ENCODE measurements at places on chromosomes 12 and 14.

- DNase-seq: no peak
These were observed 31.4 kb upstream of the ETV6 start for GRCh38 chr12:11618046-11618445.

DNA sequence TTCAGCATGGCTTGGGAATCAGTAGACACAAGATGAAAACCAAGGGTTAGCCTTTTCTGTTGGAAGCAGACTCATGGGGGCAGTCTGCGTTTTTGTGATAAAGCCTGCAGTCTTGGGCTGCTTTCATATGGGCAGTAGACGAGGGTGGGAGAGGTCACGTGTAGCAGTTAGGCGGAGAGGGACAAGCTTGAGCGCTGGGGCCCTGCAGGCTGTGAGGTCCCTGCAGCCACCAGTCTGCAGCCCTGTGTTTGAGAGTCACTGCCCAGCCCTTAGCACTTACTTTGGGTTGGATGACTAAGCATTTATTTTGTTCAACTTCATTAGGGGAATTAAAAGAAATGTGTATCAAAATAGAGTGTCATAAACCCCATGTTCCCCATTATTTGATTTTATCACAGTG is 37.2 kb downstream of the EP400 start:
- no peak for DNase-seq

GRCh38 chr12:52821071-52821730 is 7.3 kb upstream of the KRT4 start:
- DNase-seq: no peak

GRCh38 chr12:67531051-67531450 is 117.5 kb upstream of the DYRK2 start:
- no peak for DNase-seq

DNA sequence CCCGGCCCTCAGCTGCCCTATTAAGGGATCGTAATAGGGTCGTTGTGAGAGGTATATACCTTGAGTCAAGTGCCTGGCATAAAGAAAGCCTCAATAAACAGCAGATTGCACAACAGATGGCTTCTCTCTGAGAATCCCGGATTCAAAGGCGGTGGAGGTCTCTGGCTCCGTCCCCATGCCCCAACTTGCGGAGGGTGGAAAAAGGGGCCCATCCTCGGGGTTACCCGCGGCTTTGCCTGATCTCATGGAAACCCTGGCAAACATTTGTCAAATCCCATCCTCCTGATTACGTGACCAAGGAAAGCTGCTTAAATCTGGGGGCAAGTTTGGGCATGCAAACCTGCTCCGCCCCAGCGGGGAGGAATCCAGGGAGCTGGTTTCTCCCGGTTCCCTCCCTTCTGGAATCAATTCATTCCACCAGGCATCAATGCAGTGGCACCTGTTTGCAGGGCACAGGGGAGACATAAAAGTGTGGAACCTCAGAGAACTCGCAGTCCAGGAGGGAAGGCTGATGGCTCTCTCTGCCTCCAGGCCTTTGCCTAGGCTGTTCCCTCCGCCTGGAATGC is 12.3 kb downstream of the TRPV4 start:
- no peak for DNase-seq

GRCh38 chr14:22177870-22178269 is 411.2 kb downstream of the DAD1 start:
- DNase-seq: no peak

- no peak for DNase-seq
These were observed 224.6 kb upstream of the FOXN3 start for GRCh38 chr14:89641495-89642175.

GRCh38 chr12:122866379-122866778 is 29.5 kb downstream of the VPS37B start:
- no peak for DNase-seq

DNA sequence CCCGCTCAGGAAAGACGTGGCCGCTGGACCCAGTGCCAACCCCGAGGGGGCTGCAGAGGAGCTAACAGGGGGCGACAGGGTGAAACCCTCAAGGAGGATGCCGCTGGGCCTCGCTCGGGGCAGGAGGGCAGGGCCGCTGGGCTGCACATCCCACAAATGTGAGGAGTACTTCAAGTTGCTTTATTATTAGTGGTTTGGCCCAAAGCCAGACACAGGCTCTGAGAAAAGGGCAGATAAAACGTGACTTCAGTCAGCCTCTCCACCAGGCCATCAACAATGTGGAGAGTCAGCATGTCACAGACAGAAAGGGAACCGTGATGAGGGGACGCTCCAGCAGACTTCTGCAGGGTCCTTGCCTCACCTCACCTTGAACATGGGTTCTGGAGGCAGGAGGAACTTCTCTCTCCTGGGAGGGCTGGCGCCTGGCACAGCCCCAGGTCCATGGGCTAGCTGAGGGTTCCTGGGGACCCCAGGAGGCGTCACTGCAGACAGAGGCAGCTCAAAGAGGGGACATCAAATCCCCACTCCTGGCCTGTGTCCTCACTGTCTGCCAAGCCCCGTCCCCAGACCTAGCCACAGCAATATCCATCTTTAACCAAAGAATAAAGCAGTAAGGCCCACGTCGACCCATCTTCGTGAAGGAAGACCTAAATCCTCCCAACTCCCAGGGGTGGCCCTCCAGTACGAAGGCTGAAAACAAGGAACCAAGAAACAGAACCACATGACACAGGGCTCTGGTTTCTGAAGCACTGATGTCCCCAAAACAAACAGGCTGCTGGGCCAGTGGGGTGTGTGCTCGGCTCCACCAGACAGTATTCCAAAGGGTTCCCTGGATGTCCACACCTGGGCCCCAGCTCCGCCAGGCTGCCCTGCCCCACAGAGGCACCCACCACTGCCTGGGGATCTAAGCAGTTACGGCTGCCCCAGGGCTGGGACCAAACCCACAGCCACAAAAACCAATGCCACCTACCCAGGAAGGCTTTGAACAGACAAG is 35.1 kb downstream of the CCDC85C start:
- DNase-seq: no peak

GRCh38 chr14:29913566-29913965 is 14.1 kb downstream of the PRKD1 start:
- DNase-seq: no peak

DNA sequence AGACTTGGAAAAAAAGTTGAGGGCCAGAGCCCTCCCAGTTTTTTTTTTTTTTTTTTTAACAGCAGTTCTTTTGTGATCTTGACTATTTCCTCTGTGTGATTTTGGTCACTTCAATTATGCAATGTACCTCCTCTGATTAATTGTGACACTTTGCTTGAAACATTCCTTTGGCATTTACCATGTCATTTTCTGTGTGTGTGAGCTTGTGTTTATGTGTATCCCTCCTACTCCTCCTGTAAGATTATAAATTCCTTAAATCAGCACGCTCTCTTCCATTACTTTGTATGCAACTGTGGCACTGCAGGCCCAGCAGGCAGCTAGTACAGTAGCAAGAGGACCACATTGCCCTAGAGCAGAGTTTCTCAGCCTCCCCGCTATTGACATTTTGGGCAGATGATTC is 33.2 kb upstream of the GALNT16 start:
- DNase-seq: no peak

Measured in T follicular helper cell (primary cell).